KBM-7 (cell line): ENCODE measurements at places on chromosomes 6 and 20.
A peak's percentile ranks its signal among the peaks of the same experiment; 100 is the strongest.

- peak; percentile 52 for DNase-seq
Observed at GRCh38 chr6:108557494-108558371, 3.0 kb upstream of the FOXO3 start.

DNA sequence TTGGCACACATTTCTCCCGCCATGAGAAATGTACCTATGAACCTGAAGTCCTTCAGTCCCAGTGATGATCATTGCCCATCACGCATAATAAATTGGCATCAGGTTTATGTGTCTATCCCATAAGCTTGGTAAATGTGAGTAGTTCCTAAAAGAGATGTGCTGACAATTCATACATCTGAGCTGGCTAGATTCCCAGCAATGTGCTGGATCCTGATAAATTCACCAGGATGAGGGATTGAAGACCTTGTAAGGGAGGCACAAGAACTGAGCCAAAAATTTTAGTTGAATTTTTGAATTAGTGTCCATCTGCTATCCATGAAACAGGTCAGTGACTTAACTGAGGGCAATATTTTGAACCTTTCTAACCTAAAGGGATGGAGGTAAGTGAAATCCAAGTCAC, 267.9 kb upstream of the CITED2 start:
- DNase-seq: no peak

GRCh38 chr6:43673444-43674084, 14.0 kb downstream of the MRPS18A start:
- DNase-seq: no peak

DNA sequence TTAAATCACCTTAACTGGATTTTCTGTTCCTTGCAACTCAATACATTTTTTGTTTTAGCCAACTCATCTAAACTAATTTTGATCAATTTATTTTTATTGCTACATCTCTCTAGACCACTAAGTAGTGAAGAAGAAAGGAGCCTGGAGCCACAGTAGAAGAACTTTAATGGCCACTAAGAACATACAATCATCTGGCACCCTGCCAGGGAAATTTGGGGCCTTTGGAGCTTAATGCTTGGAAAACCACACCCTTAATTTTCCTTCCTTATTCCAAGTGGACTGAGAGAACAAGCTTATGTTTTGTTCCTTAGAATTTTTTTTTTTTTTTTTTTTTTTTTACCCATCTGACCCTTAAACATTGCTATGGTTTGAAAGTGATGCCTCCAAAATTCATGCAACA, 12.0 kb upstream of the GMDS start:
- no peak for DNase-seq

DNA sequence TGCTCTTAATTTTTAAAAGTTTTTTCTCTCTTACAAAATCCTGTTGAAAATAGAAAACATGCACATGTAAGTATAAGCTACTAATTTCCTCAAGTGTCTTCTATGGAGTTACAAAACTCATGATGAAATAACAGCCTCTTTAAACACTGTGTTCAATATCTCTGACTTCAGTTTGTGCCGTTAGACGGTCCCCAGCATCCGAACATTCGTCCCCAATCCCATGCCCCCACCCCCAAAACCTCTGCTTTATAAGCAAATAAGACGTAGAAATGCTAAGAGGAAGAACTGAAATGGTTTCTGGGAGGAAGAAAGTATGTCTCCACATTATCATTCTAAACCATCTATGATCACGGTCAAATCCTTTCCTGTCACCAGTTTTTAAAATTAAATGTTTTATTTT, 31.7 kb upstream of the MYB start:
- DNase-seq: no peak

DNA sequence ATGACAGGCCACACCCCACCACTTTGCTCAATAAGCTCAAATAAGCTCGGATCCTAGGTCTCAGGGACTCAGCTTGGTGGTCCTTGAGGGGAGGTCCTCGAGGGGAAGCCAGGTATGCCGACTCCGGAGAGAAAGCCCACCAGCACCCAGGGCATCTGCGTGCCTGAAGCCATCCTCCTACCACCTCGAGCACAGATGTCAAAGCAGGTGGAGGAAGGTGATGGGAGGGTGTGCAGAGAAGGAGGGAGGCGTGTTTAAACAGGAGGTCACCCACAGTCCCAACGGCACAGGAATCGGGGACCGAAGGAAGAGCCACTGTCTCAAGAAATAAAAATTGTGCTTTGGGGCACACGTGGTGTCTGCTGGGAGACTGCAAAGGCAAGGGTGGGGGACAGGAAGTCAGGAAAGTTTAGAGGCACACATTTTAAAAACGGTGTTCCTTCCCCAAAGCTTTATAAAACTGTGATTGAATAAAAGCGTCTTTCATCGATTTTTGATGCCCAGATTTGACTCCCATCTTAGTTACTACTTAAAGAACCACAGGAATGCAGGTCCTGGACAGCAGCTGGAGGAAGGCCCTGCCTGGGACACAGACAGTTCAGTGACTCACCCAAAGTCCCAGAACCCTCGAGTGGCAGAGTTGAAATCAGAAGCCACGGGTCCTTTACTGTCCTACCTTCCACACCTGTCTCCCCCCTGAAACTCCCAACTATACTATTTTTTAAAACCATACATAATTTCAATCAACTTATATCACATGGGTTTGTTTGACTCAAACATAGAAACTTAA, 221.0 kb upstream of the PDE10A start:
- DNase-seq: no peak

DNA sequence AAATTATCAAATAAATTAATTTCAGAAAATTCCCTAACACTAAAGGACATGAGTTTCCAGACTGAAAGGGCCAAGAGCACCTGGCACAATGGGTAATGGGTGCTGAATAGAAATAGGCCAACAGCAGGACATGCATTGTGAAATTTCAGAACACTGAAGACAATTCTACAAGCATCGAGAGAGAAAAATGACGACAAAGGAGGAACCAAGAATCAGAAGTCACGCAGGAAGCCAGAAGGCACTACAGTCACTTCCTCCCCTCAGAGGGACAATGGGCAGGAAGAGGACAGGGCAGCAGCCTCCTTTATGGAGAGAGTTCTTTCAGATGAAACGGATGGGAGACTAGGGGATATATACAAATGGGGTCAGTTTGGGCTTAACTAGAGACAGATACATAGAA, 29.6 kb downstream of the PCNA start:
- peak; percentile 77 for DNase-seq
